Activated T-helper 1 cell treated with Interleukin-2 at 50 U/mL for 16 hours (primary cell): ENCODE measurements at places on chromosomes 16 and 17.

- no peak for DNase-seq
Measured at GRCh38 chr17:38892083-38892482, 22.2 kb downstream of the LASP1 start.

GRCh38 chr17:63490329-63490728, 13.5 kb downstream of the ACE start:
- no peak for DNase-seq

- no peak for DNase-seq
Measured at GRCh38 chr17:4342535-4342934, 23.9 kb downstream of the UBE2G1 start.

DNA sequence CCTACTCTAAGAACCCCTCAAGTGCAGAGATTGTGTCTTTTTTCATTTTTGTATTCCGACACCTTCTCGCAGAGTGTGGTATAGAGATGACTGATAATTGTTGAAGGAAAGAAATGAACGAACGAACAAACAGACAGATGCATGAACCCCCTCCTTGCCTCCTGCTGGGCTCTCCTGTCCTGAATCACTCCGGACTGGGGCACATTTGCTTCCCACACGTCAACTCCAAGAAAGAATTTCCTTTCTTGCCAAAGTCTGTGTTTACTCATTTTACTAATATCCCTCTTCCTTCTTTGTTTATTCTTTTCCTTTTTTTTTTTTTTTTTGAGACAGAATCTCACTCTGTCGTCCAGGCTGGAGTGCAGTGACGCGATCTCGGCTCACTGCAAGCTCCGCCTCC, 37.5 kb upstream of the BHLHA9 start:
- DNase-seq, result no peak

GRCh38 chr17:62751060-62751691, 56.9 kb downstream of the MARCHF10 start:
- DNase-seq, result no peak

GRCh38 chr17:7138800-7139381, 24.3 kb upstream of the ASGR2 start:
- no peak for DNase-seq

GRCh38 chr16:27624154-27625049, 74.5 kb downstream of the KATNIP start:
- no peak for DNase-seq

- DNase-seq, result no peak
Measured at GRCh38 chr17:31623990-31624389, 232.5 kb downstream of the RAB11FIP4 start.

- DNase-seq, result no peak
Measured at GRCh38 chr17:40433551-40434415, 9.5 kb upstream of the IGFBP4 start.

- no peak for DNase-seq
Measured at GRCh38 chr17:56933151-56933745, 19.4 kb upstream of the TRIM25 start.

DNA sequence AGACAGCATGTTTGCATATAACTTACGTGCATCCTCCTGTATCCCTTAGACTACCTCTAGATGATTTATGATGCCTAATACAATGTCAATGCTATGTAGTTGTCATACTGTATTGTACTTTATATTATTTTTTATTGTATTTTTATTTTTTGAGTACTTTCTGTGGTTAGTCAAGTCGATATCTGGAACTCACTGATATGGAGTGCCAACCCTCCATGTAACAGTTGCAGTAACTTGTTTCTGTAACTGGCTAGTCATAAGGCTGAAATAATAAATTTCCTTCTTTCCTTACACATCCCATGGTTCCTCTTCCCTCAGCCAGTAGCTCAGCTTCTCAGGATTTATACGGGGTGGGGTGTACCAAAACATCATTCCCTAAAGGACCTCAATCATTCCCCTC, 23.5 kb downstream of the MPHOSPH6 start:
- no peak for DNase-seq

DNA sequence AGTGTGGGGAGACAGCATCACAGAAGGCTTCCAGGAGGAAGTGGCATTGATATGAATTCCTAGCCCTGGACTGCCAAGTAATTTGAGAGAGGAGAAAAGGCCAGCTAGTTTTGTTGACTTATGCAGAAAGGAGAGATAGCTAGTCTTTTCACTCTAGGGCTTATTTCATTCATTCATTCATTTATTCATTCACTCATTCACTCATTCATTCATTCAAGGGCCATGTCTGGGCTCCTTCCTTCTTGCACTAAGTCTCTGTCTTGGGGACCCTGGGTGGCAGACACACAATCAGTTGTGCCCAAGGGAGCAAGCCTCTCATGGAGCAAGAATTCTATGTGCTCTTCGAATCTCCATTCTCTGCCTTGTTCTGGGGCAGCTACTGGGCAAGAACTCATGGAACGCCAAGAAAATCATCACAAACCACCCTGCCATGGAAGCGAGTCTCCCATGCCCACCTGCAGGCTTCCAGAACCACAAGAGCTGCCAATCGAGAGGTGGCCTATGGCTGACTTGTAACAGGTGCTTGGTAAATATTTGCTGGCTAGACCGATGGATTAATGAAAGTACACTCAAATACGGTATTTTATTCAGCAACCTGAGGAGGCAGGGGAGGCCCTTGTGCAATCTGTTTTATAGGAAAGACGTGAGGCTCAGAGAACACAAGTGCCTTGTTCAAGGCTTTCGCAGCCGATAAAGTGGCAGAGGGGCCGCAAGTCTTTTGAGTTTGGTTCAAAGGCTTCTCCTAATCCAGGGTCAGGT, 223.6 kb downstream of the XYLT1 start:
- DNase-seq, result no peak

- DNase-seq, result peak; percentile 45
Measured at GRCh38 chr16:2147981-2148671, at the start of gene RAB26. RAB26 (plus strand) TSS chr16:2148625; CDS start chr16:2148784, 159 bp downstream.

- DNase-seq, result no peak
Measured at GRCh38 chr16:2468725-2469398, 2.2 kb upstream of the NTN3 start.
